ENCODE measurements at places on chromosomes 13 and 19.

DNA sequence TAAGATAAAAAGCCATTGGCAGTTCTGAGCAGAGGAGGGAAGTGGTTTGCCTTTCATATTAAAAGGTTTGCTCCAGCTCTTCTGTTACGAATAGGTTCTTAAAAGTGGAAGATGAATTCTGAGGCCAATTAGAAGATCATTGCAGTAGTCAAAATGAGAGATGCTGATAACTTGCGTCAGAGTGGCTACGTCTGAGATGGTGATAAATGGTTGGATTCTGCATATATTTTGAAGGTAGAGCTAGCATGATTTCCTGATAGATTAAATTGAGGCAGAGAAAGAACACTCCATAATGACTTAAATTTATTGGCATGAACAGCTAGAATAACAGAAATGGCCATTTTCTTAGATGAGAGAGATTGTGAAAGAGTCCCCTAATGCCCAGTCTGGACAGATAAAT lies 652.6 kb downstream of the DACH1 start:
- no peak for DNase-seq

DNA sequence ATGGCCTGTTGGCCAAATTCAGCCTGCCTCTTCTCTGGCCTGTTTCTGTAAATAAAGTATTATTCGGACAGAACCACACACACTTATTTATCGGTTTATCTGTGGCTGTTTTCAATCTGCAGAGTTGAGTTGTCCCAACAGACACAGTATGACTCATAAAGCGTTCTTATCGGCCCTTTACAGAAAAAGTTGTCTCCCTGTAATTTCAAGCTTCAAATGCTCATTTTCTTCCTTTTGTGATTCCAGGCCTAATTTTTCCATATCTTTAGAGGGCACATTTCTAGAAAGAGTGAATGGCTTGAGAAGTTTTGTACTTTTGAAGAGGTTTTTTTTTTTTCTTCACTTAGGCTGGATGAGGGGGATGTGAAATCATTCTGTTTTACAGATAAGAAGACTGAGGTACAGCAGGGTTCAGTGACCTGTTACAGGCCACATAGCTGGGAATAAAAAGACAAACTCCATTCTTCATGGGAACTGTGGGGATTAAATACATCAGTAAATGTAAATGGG lies 440.9 kb downstream of the TSHZ3 start:
- DNase-seq, result no peak

- DNase-seq, result no peak
These were observed 4.1 kb downstream of the PIP5K1C start for GRCh38 chr19:3695986-3696659.

- DNase-seq, result no peak
These were observed 86.9 kb downstream of the TBC1D4 start for GRCh38 chr13:75395066-75395465.

DNA sequence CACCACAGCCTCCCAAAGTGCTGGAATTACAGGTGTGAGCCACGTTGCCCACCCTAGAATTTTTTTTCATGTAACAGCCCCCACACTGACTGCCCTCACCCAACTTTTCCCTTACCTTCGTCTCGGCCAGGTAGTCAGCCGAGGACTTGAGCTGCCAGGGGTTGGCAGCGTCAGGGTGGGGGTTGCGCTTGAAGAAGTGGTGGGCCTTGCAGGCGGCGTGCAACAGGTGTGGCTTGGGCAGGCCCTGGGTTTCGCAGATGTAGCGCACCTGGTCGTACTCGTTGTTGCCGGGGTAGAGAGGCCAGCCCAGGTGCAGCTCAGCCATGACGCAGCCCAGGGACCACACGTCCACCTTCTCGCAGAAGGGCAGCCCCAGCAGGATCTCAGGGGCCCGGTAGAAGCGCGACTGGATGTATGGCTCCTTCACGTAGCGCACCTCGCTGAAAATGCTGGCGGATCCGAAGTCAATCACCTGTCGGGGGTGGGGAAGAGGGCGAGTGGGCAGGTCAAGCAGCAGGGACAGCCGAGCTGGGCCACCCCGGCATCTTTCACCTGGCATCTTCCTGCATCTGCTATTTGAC lies 6.2 kb downstream of the HIPK4 start:
- no peak for DNase-seq

DNA sequence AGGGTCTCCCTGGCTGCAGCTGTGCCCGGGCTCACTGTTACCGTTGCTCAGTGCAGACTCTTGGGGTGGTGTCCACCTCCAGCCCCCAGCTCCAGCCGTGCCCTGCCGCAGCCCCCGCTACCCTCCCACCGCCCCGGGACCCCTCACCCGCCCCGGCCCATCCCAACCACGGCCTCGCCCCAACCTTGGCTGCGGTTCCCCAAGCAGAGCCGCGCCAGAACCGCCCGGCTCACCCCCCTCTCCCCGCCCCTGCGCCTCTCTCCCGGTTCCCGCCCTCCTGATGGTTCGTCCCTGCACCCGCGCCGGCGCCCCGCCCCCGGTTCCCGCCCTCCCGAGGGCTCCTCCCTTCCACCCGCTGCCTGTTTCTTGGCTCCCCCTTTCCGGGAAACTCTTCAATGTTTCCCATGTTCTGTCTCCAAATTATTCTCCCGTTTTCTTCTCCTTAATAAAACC lies 40.3 kb downstream of the ANKRD10 start:
- peak; percentile 91 for DNase-seq

DNA sequence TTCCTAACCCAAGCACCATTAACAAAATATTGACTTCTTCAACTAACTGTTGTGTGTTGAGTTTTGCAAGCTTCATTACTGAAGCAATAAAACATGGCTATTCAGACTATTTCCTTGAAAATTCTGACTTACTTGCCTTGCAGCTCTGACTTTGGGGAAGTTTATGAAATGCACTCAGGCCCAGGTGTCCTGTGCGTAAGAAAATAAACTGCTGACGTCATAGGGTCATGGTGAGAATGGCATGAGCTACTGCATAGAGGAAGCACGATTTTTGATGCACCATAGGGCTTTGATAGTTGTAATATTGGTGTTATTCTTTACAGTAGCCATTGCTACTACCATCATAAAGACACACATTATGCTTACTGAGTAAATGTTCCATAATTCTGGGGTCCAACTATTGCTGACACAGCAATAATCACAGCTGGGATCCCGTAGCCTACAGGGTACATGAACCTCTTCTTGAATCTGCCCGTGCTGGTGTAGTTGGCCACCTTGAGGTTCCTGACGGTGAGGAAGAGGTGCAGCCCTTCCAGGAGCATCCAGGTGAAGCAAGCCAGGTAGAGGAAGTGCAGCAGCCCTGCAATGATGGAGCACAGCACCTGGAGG lies 57.9 kb downstream of the MBD3L2B start:
- no peak for DNase-seq

- peak; percentile 34 for DNase-seq
These were observed 2.2 kb downstream of the ANKRD10 start for GRCh38 chr13:110912651-110913051.

GRCh38 chr13:109415057-109415456 lies 371.3 kb downstream of the IRS2 start:
- DNase-seq, result no peak

DNA sequence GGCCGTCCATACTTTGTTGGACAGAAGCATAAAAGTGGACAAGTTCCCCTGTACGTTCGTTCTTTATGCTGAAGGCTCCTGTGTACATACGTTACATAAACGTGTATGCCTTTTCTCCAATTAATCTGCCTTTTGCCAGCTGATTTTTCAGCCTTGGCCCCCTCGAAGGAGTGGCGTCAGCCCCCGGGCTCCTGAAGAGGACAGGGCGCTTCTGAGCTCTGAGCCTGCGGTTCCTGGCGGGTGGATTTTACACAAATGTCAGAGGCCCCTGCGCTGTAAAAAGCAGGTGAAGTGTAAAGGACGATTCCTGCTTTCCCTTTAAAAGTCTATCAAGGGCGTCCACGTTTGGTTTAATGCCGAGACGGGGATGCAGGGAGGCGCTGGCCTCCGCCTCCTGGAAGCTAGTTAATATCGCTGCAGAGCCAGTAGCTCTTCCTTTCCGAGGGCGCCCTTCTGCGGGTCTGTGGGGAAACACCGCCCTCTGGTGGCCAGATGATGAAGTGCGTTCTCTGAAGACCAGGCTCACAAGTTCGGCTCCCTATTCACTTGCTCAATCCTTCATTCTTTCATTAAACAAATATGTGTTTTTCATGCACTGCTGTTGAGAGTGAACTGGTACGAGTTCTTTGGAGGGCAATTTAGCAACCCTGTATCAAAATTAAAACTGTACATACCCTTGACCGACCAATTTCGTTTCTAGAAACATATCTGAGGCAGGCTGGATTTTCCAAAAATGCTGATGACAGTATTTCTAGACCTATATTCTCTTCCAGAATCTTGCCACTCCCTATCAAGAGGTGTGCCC lies 62.0 kb downstream of the GPR12 start:
- DNase-seq, result peak; percentile 95

- no peak for DNase-seq
These were observed 1.5 kb downstream of the OR10H1 start for GRCh38 chr19:15813916-15814315.

DNA sequence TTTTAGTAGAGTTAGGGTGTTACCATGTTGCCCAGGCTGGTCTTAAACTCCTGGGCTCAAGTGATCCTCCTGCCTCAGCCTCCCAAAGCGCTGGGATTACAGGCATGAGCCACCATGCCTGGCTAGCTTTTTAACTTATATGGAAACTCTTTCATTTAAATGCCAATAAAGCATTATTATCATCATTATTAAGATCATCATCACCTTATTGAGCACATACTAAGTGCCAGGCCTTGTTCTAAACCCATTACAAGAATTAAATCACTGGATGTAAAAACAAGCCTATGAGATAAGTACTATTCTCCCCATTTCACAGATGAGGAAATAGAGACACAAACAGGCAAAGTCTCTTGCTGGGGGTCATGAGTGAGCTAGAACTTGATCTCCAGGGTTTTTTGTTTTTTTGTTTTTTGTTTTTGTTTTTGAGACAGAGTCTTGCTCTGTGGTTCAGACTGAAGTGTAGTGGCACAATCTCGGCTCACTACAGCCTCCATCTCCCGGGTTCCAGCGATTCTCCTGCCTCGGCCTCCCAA lies 1.3 kb downstream of the GMFG start:
- DNase-seq, result no peak

DNA sequence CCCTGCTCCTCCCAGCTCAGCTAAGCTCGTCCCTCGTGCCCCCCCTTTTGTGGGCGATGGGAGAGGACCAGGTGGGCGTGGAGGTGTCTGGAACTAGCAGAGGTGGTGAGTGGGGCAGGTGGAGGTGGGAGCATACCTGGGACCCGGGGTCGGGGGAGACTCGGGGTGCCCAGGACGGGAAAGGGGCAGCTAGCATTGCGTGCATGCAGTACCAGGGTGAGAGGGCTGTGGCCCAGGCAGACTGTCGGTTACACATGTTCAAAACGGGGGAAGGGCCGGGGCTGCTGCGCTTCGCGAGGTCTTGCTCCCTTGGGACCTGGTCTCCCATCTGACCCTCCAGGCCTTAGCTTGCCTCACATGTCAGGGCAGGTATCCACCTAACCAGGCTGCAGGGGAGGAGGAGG lies 9.1 kb downstream of the TLE5 start:
- DNase-seq, result no peak

DNA sequence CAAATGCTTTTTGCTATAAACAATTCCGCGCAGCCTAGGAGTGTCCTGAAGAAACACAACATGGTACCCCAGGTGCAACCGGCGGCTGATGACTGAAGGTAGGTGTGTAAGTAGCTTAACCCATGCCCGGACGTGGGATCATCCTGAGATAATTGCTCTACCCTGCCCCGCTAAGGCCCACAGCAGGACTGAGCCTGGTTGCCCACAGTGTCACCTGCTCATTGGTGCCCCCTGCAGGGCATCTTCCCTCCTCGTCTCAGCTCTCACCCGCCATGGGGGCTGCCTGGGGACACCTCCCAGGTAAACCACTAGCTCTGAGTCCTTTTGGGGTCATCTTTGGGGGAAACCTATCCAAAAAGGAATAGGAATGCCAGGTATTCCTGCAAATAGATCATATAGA lies 22.3 kb downstream of the TMEM161A start:
- no peak for DNase-seq

DNA sequence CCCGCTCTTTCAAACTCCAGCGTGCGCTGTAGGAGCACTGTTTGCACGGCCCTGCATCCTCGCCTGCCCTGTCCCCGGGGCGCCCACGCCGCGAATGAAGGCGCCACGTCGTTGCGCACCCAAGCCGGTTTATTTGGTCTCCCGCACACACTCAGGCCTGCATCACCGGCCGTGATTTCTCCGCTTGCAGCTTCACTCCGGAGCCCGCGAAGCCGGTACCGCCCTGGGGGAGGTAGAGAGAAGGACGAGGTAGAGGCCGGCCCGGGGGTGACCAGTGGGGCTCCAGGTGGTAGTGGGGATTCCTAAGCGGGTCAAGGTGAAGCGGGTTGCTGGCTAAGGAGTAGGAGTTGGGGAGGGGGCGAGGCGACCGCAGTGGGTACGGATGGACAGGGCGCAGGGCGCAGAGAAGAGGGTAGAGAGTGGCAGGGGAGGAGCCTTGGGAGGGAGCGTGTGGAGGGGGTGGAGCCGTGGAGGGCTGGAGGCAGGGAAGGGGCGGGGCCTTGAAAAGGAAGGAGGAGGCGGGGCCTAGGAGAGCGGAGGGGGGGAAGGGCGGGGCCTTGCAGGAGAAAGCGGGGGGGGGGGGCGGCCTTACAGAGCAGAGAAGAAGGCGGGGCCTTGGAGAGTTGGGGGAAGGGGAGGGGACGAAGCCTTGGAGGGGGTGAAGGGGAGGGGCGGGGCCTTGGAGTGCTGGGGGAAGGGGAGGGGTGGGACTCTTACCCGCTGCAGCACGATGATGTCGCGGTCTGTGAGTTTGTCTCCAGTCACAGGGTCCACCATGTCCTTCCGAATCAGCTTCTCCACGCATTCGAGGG lies 24.6 kb downstream of the NOSIP start:
- DNase-seq, result peak; percentile 69

- DNase-seq, result no peak
These were observed 26.2 kb upstream of the TMEM160 start for GRCh38 chr19:47074621-47075020.

DNA sequence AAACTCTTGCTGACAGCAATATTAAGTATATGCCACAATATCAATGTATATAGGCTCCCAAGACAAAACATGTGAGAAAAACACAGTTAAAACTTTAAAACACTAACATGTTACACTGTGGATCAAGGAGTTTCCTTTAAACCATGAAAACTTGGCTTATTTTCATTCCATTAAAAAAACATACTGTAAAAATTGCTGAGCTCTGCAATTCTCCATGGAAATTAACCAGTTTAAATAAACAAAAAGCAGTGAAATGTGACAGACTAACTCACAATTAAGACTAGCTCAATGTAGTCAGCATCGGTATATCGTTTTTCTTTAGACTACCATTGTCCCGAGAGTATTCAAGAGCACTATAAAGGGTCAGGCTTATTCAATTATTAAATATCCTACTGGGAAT lies 930.5 kb upstream of the SLITRK1 start:
- DNase-seq, result no peak
